Neural crest cell (in vitro differentiated cells): ENCODE measurements at places on chromosomes 12 and 14.
A peak's percentile ranks its signal among the peaks of the same experiment; 100 is the strongest.

DNA sequence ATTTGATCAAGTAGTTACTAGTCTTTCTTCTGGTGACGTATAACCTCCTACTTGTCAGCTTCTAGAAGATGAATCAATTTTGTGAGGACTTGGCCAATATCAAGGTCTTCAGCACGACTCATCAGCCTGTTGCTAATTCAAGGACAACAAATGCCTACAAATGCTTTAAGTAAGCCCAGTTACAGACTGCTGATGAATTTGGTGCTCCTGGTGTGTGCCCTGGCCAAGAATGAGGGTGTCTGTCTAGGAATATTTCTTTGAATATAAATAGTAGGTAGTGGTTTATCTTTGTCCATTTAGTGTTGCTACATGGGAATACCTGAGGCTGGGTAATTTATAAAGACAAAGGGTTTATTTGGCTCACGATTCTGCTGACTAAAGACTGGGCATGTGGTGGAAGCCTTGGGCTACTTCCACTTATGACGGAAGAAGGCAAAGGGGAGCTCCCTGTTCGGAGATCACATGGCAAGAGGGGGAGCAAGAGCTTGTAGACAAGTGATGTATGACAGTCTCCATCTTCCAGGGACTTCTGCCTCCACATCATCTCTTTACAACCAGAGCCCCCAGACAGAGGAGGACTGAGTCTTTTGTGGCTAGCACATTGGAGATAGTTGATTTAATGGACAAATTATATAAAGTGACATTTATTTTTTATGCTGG, 180.2 kb downstream of the CRADD start:
- no peak for DNase-seq

GRCh38 chr12:98385641-98386040, 129.7 kb upstream of the TMPO start:
- DNase-seq = no peak

- DNase-seq = no peak
Measured at GRCh38 chr14:75558440-75558839, 20.0 kb upstream of the FLVCR2 start.

GRCh38 chr14:94555991-94556390, 5.3 kb upstream of the SERPINA4 start:
- DNase-seq = no peak

DNA sequence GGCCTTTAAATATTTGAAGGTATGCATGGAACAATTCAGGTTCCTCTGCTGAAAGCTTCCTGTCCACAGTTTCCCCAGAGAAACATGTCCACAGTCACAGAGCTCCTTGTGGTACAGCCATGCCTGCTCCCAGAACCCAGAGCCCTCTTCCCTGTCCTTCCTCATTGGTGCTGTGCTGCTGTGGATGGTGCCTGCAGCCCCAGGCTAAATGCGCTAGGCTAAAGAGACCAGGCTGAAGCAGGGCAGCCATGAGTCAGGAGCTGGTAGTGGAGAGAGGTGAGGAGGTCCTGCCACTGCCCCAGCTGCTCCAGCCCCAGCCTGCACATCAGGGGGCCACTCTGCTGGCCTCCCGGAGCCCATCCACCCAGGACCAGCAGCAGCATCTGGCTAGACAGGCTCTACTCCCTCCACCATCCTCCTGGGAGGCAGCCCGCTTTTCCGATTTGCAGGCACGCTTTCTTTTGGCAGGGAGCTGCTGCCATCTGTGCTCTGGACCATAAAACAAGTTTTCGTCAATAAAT, 65.4 kb upstream of the DDX11 start:
- no peak for DNase-seq

- no peak for DNase-seq
Measured at GRCh38 chr12:49348781-49349180, 2.1 kb downstream of the DNAJC22 start.

- no peak for DNase-seq
Measured at GRCh38 chr14:34715127-34715863, 902 bp upstream of the CFL2 start.

GRCh38 chr12:48972213-48972951, 847 bp upstream of the WNT10B start:
- no peak for DNase-seq

DNA sequence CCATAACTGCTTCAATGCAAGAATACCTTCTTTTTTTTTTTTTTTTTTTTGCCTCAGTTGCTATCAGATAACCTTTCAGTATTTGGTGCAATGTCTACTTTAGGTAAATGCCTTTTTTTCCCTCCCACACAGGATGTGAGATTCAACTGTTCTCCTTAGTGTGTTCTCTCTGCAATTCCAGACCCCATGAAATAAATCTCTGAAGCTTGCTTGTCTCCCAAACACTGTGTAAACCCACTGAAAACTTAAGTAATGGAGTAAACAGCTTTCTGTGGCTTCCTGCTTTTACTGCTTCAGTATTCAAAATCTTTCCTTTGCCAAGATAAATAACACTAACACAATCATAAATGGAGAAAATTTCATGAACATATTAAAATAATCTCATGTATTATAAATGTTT, 55.8 kb upstream of the CLEC14A start:
- DNase-seq = no peak

DNA sequence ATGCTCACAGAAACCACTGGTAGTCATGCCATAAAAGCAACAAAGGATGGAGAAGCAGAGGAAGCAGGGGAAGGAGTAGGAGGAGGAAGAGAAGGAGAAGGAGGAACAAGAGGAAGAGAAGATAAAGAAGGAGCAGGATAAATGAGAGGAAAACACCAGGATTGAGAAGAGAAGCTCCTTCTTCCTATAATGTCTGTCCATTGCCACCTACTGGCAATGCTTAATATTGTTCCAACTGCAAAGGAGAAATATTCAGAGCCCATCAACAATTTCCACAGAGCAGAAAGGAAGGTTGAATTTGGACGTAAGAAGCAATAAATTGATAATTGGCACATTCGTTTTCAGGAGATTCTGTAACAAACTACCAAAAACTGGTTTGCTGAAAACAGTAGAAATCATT, 898.4 kb downstream of the SLC16A7 start:
- DNase-seq = no peak

DNA sequence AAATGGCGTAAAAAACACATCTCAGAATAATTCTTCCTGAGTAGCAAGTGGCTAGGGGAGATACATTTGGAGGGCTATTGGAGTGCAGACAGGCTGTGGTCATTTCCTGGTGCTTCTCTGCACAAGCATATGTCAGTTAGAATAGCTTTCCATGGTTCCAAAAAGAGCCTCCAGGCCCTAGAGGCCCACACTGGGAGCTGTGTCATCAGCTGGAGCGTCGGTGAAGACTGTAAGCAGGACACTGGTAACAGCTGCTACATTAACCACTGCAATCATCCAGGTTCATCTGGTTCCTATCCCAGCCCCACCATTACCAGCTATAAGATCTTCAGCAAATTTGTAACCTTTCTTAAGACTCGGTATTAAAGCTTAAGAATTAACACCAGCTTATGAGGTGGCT, 31.7 kb upstream of the APPL2 start:
- DNase-seq = no peak

GRCh38 chr12:113793250-113793649, 172.9 kb downstream of the RBM19 start:
- DNase-seq = no peak

- no peak for DNase-seq
Measured at GRCh38 chr12:111747333-111747732, 19.4 kb upstream of the ALDH2 start.

DNA sequence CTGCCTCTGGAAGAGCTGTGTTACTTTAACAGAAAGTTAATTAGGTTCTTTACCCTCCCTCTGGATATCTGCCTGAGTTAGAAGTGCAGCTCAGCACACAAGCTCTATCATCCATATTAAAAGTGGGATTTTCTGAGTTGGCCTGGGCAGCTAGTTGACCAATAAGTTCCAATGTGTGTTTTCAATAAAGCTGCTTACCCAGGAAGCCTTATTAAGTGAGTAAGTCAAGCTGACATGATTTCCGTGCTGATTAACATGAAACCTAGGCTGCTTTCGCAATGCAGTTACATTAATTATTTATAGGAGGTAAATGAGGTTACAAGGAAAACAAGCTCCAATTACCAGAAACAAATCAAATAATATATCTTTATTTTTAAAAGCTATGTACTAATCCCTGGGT, 4.8 kb downstream of the NEUROD4 start:
- DNase-seq = no peak

DNA sequence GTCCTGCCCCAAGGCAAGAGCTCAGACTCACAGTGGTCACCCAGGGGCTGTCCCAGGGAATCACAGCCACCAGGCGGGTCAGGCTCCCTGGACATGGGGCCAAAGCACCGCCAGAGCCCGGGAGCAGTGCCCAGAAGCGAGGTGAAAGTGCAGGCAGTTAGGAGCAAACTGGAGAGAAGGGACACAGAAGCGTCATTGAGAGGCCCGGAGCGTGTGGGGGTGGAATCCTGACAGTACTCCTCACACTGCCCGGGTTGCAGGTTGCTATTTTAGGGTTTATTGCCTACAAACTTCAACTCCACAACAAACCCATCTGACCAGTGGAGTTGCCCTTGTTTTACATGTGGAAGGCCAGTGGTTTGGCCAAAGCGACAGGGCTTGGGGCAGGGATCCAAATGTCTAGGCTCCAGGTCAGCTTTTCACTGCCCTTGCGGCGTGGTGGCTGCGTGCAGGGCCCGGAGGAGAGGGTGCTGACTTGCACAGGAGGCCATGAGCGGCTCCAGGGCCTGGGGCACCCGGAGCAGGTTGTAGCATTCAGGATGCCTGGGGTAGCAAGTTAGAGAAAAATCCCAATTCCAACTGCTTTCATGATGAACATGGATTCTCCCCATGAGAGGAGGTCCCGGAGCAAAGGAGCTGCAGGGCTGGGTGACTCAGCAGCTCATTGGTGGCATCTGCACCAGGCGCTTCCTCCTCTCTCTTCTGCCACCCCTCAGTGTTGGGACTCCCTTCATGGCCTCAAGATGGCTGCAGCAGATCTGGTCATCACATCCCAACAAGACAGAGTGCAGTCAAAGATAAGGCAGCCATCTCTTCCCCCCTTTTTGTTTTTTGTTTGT, 112.3 kb upstream of the NCOR2 start:
- DNase-seq = no peak

DNA sequence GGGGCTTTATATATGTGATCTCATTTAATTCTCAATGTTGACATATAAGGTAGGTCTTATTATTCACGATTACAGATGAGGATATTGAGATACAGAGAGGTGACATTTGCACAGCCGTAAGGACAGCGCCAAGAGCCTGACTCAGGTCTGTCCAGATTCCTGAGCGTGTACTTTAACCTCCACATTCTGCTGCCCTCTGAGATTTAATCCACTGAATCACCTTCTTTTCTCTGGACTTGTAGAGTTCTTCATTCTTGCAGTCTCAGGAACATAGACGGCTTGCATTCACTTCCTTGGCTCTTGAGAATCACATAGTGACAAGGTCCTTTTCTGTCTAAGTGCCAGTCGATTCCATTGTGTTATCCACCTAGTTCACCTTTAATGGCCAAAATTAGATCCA, 141.0 kb upstream of the ARHGAP5 start:
- no peak for DNase-seq

GRCh38 chr14:65241125-65241752, 138.9 kb upstream of the MAX start:
- no peak for DNase-seq

DNA sequence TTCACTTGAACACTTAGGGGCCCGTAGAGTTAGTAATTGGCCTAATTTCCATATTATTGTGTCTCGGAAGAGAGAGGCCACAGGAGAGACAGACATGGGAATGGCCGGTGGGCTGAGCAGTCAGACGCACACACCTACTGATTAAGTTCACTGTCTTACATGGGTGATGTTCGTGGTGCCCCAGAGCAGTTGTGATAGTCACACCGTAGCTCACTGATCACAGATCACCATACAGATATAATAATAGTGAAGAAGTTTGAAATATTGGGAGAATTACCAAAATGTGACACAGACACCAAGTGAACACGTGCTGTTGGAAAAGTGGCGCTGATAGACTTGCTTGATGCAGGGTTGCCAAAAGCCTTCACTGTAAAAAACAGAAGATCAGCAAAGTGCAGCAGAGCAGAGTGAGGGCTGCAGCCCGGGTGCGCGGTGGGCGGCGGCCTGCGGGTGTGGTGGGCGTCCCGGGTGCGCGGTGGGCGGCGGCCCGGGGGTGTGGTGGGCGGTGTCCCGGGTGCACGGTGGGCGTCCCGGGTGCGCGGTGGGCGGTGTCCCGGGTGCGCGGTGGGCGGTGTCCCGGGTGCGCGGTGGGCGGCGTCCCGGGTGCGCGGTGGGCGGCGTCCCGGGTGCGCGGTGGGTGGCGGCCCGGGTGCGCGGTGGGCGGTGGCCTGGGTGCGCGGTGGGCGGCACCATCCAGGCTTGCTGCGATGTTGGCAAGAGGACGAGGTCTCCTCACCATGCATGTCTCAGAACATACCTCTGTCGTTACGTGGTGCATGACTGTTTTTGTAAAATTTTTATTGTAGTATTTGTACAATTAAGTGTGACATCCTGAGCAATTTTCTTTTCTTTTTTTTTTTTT, 34.3 kb upstream of the TEX22 start:
- no peak for DNase-seq

DNA sequence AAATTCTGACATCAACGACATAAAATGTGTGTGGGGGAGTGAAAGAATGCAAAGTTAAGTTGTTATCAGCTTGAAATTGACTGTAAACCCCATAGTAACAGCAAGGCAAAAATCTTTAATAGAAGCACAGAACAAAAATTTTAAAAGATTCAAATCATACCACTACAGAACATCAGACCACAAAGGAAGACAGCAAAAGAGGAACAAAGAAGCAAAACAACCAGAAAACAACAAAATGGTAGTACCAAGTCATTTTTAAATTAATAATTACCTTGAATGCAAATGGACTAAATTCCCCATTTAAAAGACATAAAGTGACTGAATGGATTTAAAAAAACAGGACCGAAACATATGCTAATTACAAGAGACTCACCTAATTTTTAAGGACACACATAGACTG, 31.3 kb downstream of the A2M start:
- DNase-seq = no peak

DNA sequence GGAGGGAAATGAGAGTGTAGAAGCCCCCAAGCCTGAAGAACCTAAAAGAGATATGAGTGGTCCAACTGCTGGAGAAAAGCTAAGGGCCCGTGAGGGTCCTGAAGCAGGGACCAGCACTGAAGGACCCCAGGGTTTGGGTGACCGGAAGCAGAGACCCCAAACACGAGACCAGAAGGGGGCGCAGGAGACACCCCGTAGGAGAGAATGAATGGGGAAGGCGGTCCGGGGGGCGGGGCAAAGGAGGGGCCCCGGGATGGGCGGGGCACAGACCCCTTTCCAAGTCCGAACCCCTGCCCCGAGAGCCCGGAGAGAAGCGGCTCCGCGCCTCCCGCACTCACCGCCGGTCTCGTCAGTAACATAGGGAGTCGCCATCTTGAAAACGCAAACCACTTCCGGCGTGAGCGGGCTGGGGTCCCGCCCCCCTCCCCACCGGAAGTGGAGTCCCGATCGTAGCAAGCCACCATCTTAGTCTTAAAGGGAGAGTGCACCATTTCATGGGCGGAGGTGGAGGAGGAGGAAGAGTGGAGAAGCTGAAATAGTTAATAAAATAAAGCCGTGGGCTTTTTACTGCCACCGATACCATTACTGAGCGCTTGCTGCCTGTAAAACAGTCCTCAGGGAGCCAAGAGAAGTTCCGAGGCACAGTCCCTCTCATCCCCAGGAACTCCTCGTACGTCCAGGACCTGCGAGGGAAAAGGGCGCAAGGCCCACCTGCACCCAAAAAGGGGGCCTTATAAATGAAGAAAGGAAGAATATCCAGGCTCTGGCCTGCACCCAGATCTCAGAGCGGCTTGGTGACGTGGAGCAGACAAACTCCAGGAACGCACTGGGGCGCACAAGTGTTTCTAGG, 731 bp downstream of the PYM1 start:
- DNase-seq = peak; percentile 82

- no peak for DNase-seq
Measured at GRCh38 chr12:29152223-29152868, 3.3 kb downstream of the FAR2 start.

GRCh38 chr12:120416490-120417216, 21.3 kb upstream of the COX6A1 start:
- no peak for DNase-seq
